ENCODE measurements at places on chromosomes 7 and 10.

- DNase-seq: no peak
Observed at GRCh38 chr10:91090761-91091529, 129.5 kb upstream of the PCGF5 start.

DNA sequence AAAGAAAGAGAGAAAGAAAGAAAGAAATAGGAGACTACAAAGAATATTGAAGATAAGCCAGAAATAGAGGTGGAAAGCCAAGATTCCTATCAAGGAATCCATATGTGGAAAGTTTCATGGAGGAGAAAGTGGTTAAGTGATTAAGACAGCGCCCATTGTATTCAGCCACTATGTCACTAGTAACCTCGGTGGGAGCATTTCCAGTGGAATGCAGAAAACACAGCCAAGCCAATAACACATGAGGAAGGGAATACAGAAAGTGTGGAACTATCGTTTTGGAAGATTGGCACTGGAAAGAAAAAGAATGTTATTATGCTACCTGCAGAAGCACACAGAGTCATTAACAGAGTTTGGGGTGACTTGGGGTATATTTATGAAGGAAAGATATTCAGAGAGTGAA, 2.7 kb downstream of the MGAM2 start:
- no peak for DNase-seq

DNA sequence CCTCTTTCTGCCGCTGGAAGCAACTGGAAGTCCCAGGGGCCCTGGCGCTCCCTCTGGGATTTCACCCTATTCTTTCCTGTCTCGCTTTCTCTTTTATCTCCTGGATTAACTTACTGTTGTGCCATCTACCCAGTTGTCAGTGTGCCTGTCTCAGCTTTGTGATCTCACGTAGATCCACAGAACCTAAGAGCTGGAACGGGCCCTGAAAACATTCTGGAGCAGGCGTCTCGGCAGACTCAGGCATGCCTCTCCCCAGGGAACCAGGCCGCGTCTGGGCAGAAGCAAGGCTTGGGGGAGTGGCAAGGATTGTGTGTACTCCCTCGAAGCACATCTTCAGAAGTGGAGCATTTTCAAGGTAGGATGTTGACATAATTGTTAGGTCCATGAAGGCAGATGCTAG, 87.2 kb downstream of the KCNMA1 start:
- no peak for DNase-seq

GRCh38 chr7:82141427-82141826, 302.1 kb downstream of the CACNA2D1 start:
- DNase-seq: no peak

GRCh38 chr10:64785816-64786215, 1264.6 kb downstream of the REEP3 start:
- no peak for DNase-seq

DNA sequence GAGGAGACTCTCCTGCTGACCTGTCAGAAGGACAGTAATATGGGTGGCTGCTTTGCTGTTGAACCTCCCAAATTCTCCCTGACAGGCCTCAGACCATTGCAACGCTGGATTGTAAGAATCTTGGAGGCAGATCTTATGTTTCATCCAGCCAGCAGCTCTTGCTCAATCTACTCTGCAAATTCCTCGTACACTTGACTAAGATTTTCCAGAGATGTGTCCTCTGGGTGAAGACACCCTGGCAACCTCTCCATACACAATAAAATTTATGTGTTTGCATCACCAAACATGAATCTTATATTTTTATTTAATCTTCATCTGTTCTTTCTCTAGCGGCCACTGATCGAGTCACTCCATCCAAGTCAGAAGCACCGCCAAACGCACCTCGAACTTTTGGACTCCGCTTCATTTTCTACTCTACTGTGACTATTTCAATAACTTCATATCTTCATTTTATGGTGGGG, 623.1 kb downstream of the ACTR3B start:
- no peak for DNase-seq

GRCh38 chr10:110267276-110267675, 37.4 kb downstream of the SMNDC1 start:
- DNase-seq: no peak

DNA sequence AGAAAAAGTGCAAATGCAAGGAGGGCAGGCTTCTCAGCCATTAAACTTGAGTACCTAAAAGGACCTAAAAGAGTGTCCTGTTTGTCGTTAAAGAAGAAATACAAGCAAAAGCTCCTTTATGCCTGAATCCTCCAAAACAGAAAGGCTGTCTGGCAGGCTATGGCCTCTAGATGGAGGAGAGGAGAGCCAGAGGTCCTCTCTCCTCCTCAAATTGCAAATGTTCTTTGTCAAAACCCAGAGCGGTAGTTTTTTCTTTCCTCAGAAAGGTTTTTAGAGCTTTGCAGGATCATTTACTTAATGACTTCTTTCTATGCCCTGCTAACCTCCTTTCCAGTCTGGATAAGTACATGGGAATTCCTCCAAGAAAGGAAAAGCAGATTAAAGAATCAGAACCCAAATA, 1.9 kb upstream of the SORCS1 start:
- no peak for DNase-seq

DNA sequence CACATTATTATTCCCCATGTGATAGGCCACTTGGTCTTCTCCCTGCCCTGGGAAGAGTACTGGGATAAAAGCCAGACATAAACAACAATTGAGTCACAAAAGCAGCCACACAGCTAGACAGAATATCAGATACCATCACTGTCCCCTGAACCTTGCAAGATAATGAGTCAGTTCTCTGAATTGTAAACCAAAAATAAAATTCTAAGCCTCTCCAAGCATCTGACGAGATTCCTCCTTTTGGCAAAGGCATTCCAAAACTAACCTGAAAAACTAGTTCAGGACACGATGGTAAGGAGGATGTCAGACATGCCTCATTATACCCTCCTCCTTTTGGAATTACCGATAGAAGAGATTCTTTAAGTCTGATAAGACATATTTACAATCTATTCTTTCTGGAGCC, 450.7 kb downstream of the HTR7 start:
- no peak for DNase-seq

- DNase-seq: no peak
Observed at GRCh38 chr7:36261019-36261754, 108.1 kb downstream of the EEPD1 start.
